ENCODE measurements at places on chromosomes 1 and 21.

DNA sequence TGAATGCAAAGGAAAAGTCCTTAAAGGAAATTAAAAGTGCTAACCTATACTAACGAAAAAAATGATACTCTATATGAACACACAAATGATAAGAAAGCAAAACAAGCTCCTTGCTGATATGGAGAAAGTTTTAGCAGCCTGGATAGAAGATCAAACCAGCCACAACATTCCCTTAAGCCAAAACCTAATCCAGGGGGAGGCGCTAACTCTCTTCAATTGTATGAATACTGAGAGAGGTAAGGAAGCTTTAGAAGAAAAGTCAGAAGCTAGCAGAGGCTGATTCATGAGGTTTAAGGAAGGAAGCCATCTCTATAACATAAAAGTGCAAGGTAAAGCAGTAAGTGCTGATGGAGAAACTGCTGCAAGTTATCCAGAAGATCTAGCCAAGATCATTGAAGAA, 3.4 kb downstream of the KRTAP23-1 start:
- no peak for DNase-seq

DNA sequence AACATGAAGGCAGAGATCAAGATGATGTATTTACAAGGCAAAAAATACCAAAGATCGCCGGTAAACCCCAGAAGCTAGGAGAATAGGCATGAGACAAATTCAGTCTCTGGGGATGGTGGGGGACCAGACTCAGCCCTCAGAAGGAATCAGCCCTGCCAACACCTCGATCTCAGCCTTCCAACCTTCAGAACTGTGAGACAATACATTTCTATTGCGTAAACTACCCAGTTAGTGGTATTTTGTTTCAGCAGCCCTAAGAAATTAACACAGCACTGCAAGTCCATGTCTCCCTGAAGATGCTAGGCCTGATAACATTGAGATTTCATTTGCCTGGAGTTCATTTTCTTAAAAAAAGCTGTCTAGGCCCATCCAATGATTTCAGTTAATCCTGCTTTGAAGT, 622.5 kb downstream of the PTPRC start:
- DNase-seq = no peak

- DNase-seq = no peak
These were observed 154.1 kb downstream of the TPR start for GRCh38 chr1:186220911-186221310.

- no peak for DNase-seq
These were observed 58.8 kb downstream of the WARS2 start for GRCh38 chr1:119081700-119082099.

DNA sequence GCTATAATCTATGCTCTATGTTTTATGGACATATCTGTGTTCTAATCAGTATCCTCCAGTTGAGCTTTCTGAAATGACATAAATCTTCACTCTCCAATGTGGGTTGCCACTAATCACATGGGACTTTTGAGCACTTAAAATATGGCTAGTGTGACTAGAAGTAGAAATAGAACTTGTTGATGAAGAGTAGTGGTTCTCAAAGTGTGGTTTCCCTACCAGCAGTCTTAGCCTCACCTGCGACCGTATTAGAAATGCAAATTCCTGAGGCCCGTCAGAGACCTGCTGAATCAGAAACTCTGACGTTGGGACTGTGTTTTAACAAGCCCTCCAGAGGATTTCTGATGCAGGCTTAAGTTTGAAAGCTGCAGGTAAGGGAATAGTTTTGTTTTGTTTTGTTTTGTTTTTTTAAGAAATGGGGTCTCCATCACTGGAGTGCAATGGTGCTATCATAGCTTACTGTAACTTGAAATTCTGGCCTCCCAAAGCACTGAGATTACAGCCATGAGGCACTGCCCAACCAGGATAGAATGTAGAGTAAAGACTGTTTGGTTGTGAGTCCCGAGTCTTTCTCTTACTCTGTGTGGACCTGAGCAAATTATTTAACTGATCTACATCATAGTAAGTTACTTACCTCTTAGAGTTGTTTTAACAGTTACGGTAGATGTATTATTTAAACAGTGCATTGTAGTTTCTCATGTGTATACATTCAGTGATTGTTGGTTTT, 21.7 kb downstream of the GLRX2 start:
- DNase-seq = no peak

DNA sequence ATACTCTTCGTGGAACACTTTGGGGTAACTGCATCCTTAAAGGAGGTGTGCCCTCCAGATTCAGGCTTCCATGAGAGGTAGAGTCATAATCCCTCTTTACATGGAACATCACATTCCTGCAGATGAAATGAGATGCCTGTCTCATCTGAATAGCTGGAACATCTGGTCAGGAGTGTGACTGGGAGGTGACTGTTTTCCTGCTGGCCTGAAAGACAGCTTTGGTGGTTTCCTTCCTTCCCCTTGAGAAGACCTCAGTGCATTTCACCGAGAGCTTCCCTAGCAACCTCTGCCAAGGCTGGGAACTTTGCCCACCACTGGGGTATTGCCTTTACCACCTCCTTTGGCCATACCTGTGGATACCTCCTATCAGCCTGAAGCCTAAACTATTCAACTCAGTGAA, 46.7 kb upstream of the GUCA2A start:
- DNase-seq = no peak

DNA sequence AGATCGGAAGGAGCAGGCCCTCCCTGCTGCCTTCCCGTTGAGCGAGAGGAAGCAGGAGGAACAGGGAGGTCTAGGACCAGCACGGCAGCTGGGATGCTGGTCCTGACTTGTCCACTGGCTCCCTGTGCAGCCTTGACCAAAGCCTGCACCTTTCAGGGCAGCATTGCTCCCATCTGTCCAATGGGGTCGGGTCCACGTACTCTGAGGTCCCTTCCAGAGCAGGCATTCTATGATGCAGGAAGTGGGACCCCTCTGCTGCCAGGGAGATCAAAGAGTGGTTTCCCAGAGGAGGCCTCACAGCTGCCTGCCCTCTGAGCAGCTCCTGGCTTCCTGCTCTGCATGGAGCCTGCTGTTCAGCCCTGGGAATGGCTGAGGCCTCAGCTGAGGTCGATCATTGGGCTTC, 21.7 kb upstream of the ZNF362 start:
- DNase-seq = no peak

DNA sequence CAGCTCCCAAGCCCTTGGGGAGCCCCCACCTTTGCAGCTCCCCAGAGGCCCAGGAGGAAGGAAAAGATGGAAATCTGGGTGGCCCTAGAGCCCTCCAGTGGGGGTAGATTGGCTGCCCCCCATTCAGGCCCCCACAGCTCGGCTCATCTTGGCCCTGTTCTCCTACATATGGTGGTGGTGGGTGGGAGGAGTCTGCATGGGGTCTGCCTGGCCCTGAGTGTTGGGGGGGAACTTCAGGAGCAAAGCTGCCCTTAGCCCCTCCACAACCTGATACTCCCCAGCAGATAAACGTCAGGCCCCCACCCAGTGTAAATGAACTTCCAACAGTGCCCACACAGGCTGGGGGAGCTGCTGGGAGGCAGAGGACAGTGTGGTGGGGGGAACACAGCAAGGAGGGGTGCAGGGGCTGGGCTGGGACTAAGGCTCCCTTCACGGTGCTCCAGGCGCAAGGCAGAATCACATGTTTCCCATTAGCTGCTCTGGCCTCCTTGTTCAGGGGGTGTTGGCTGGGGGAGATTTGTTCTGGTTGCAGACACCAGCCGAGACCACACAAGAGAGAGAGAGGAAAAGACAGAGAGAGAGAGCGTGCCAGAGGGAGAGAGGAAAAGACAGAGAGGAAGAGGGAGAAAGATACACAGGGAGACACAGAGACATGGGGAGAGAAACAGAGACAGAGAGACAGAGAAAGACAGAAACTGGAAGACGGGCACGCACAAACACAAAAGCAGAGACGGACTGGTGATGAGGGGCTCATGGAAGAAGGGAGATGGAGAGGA, 42.6 kb downstream of the AHDC1 start:
- no peak for DNase-seq

GRCh38 chr1:214718724-214719123, 115.7 kb downstream of the CENPF start:
- DNase-seq = no peak

DNA sequence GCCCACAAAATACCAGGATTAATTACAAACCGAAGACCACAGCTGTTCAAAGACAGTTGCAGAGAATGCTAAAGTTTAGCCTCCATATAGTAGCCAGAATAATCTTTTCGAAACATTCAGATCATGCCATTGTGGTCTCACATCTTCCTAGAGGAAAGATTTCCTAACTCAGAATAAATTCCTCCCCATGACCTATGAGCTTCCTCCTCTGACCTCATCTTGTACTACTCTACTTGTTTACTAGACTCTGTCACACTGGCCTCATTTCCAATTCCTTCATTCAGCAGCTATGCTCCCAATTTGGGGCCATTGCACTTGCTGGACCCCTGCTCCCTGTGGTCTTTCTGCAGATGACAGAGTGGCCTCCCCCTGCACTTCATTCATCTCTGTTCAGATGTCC, 71.8 kb upstream of the LRRC53 start:
- no peak for DNase-seq

Data from NK-92 treated with Interleukin-12 subunit alpha and Interleukin-12 subunit beta, amount 100 ng/mL, for 24 hours (cell line).